Omental fat pad (tissue), 4 donors: ENCODE measurements at places on chromosomes 6 and 20. TPM values are rescaled to one million over a fixed set of nuclear protein-coding genes. Genes with fewer than 3 reads are reported as not detected.

Gene CBLN4
- total RNA-seq = not detected

DNA sequence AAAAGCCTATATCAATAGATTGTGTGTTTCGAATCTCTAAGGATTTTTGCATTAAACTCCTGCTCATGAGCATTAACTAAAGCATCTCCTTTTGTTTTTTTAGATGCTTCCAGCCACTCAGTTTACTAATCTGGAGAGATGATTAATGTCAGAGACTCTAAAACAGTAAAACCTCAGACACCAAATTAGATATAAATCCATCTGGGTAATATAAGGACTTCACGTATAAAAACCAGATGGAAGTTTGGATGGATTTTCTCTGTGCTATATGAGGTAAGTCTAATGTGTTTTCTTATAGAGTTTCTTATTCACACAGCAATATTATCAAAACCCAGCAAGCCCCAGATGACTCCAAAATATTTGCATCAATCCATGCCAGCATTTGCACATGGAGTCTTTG lies 137.2 kb downstream of the SYNE1 start:
- DNase-seq = no peak

Gene LAMA2
- total RNA-seq = 97.3 TPM

- no peak for DNase-seq
Observed at GRCh38 chr6:13243033-13243432, 85.3 kb downstream of the TBC1D7 start.

DNA sequence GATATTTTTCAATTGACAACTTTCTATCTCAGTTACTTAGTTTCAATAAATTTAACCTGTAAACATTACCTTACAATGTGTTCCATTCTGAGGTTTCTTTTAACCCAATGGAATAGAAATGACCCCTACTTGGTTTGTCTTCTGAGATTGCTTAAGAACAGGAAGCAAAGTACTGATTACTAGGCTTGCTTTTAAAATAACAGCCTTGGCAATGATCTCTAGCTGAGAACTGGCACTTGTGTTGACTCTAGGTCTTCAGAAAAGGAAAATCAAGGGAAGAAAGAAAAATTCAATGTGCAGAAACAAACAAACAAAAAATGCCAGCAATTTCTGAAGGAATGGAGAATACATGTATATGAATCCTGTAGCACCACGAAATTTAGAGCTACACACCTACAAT lies 66.1 kb downstream of the SYNE1 start:
- DNase-seq = no peak

DNA sequence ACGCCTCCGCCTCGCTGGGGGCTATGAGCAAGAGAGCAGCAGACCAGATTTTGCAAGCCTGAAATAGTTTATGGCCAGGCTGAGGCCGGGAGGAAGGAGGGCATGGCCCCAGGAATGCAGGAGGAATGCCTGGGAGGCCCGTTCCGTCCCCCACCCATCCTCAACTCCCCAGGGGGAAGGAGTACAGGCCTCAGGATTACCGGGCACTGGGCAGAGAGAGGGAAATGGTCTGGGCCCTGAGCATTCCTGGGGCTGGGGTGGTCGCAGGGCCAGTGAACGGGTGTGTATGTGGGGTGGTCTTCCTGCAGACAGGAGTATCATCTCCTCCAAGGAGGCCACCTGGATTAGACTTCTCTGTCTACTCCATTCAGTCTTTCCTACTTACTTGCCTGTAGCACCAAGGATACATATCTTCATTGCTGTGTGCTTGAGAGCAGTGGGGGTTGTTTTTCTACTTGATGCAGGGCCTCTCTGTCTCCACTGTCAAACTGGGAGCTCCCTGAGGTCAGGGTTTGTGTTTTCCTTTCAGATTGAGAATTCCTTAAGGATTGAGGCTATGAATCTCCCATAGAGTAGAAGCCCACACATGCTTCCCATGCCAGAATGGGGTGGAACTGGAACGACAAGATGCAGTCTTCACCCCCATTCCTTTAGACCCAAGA lies 81.3 kb downstream of the VEGFA start:
- no peak for DNase-seq

Gene CLVS2
- total RNA-seq = not detected

Gene SIRPB1
- 5.1 TPM for total RNA-seq

DNA sequence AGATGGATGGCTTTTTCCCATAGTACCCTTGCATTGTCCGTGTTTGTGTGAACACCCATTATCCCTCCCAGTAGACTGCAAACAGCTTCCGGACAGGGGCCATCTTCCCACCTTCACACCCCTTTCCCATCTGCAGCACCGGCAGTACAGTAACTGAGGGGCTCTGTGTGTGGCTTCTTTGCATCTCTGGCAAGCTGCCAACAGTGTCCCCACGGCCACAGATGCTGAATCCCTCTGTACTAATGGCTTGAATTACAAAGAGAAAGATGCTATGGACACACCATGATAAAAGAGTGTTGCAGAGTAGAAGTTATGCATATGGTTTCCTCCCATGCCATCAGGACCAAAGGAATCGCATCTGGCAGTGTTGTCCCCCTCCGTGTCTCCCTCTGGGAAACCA lies 101.1 kb upstream of the CDYL start:
- no peak for DNase-seq

DNA sequence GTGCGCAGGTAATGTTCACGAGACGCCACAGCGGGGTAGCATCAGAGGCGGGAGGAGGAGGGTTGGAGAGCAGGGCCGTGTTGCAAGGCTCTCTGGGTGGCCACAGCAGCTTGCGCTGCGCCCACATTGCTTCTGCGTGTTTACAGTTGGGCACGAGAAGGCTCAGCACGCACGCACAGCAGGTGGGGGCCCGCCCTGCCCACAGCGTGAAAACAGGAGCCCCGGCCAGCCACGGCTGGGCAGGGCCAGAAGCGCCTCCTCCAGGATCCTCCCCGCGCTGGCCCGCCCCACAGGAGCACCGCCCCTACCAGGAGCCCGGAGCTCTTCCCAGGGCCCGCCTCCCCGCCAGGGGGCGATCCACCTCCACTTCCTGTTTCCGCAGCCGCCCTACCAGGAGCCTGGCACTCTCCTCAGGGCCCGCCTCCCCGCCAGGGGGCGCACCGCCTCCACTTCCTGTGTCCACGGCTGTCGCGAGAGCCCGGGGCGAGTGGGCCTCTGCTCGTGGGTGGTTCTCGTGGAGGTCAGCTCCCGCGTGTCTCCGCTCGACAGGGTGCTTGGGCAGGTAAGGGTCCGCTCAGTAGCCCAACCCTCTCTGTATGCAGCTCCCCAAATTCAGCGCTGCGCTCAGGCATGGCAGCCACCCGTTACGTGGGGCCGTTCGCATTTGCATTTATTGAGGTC lies at the start of gene FAM50B:
FAM50B (plus strand) TSS at position 449 of the 681 bp plus-strand sequence. CDS start 439 bp downstream, outside the sequence.
- DNase-seq = peak; percentile 87
